Activated CD4-positive, alpha-beta T cell treated with anti-CD3 and anti-CD28 coated beads, Interleukin-2, amount 50 U/mL, for 48 hours (primary cell): ENCODE measurements at places on chromosomes 3 and 15.

- DNase-seq: no peak
Measured at GRCh38 chr3:149673393-149673792, 15.6 kb upstream of the WWTR1 start.

GRCh38 chr3:17261627-17262369, 377.0 kb downstream of the PLCL2 start:
- no peak for DNase-seq

DNA sequence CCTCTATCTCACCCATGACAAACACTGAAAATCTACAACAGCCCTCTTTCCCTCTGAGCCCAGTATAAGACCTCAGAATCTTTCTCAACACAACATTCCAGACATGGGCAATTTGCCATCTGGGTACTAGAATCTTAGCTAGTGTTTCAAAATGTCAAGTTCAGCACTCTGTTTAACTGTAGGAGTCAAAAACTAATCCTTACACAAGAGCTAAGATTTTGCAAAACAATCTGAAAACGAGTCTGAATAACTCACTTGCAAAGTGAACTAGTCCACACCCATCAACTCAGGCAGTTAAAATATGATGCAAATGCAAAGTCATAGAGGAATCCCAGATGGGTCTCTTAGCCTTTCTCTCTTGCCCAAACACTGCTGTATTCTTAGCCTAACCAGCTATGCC, 67.8 kb downstream of the GPR176 start:
- DNase-seq: no peak

- no peak for DNase-seq
Measured at GRCh38 chr3:17494117-17494809, 248.2 kb downstream of the TBC1D5 start.

DNA sequence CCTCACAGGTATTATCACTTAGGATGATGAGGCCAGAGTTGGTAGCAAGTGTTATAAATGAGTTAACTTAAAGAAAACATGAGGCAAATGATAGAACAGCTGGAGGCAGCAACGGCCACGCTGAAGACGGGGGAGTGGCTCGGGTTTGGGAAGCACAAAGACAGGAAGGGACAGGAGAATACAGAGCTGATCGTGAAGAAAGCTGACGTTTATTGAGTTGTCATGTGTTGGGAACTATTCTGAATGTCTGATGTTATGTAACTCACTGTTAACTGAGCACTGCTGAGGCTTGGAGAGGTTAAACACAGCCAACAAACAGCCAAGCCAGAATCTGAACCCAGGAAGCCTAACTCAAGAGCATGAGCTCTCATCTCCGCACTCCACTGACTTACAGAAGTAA, 42.3 kb downstream of the FGD5 start:
- no peak for DNase-seq

GRCh38 chr15:83174891-83175290, 32.7 kb downstream of the HDGFL3 start:
- no peak for DNase-seq

- DNase-seq: no peak
Measured at GRCh38 chr3:195117978-195118581, 152.9 kb downstream of the XXYLT1 start.

- DNase-seq: no peak
Measured at GRCh38 chr15:27826902-27827714, 272.0 kb downstream of the OCA2 start.

- DNase-seq: no peak
Measured at GRCh38 chr3:127097072-127097405, 95.9 kb upstream of the PRR23E start.

GRCh38 chr3:143024351-143024960, 23.1 kb downstream of the U2SURP start:
- no peak for DNase-seq

GRCh38 chr3:179825527-179826246, 172.8 kb downstream of the USP13 start:
- no peak for DNase-seq

- no peak for DNase-seq
Measured at GRCh38 chr3:121231872-121232271, 313.9 kb downstream of the POLQ start.

DNA sequence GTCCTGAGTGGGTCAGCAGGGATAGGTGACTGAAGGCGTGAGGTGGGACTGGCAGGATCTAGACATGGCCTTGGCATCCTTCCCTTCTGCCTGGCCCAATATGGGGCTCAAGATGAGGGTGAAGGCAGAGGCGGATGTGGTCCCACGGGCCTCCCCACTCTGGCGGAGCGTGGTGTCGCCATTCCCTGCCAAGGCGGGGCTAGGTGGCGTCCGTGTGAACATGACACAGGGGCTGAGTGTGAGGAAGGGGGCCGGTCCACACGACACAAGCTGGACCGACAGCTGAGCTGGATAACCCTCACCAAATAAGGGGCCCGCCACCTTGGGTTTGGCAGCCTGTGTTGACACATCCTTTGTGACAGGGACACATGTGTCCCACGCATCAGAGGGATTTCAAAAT, 43.1 kb downstream of the ZNF710 start:
- no peak for DNase-seq

DNA sequence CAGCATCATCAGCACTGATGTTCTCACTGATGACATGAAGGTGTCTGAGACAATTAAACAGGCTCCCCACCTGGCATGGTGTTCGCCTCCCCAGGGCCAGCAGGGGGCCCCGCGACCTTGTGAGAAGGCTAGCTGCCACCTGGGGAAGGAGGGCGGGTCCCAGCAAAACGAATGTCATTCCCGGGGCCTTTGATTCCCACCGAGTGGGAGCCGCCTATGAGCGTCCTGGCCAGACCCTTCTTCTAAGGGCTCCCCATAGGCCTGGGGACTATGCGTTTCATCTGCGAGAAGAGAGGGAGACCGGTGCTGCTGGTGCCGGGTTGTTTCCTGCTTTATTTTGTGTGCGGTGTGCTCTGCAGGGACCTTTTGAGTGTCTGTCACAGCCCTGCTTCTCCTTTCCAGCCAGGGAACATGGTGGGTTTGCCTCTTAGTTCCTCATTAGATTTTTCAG, 20.5 kb upstream of the MINDY4B start:
- DNase-seq: peak; percentile 68

DNA sequence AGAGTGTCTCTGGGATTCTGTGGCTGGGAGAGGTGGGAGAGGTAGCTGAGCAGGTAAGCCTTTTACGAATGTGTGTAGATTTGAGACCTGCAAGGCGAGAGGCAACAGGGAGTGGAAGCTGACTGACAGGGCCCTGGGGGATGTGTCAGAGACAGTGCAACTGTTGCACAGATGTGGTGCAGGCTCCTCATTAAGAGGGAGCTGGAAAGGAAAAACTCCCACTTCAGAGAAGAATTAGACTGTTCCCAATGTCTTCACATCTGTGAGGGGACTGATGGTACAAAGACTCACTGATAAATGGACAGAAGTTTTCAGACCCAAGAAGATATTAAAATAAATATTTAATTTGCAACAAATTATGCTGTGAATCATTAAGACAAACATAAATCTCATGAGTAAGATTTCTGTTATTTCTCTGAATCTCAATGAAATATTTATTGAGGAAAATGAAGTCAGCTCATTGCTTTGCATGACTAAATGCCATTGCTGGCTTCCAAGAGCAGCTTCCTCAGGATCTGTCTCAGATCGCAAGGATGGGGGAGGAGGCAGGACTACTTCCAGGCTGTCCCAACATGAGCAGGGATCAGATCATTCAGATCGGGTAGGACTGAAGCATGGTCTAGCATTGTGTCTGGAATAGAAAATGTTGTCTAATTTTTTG, 127.3 kb upstream of the ROPN1 start:
- DNase-seq: no peak

- DNase-seq: no peak
Measured at GRCh38 chr3:37542772-37543449, 318.8 kb upstream of the CTDSPL start.

DNA sequence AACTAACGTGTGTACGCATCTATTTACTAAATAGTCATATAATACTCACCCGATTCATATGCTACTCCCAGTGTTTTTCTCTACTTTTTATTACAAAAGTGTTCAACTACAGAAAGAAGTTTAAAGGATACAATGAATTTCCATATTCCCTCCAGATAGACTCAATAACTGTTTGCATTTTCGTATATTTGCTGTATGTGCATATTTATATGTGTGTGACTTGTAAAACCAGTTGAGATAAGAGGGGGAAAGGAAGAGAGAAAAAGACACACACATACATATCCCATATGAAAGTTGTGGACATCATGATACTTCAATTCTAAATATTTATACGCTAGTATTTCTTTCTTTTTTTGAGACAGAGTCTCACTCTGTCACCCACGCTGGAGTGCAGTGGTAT, 14.1 kb downstream of the LIPC start:
- DNase-seq: no peak

DNA sequence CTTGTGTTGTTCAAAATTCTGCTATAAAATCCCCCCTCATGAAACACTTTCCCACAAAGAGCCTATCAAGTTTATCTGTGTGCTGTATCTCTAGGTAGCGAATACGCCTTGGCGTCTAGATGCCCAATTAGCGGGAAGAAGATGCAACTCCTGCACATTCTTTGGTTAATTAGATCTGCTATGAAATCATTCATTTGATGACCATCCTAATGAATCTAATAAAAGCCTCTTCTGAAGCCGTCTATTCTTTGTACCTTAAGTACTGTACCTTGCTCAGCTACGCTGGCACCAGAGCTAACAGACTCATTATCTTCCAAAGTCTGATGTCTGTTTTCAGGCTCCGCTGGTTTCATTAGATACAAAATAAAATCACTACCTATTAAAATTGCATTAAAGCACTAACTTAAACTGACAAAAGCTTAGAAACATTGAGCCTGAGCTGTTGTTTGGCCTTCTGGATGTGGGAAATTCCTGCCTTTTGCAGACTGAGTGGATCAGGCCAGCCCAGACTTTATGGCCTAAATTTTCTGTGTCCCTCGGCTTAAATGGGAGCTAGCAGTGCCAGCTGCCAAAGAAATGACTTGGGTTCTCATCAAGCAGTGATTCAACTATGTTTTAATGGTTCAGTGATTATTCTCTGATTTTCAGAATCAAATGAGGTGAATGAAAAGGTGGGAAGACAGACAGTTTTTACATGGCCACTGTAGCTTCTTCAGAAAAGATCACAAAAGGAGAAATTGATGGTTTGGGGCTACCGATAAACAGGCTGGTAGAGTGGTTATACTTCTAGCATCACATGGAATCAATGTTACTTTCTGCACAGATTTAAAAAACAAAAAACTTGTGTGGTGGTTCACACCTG, 28.4 kb upstream of the CHST2 start:
- DNase-seq: no peak

- no peak for DNase-seq
Measured at GRCh38 chr3:56610669-56611335, 53.8 kb downstream of the CCDC66 start.

- DNase-seq: no peak
Measured at GRCh38 chr3:112649478-112649735, 8.5 kb upstream of the CCDC80 start.

- no peak for DNase-seq
Measured at GRCh38 chr3:99846477-99847160, 29.0 kb downstream of the CMSS1 start.

- no peak for DNase-seq
Measured at GRCh38 chr3:110816008-110816407, 255.6 kb upstream of the NECTIN3 start.

GRCh38 chr3:64108784-64109317, 85.6 kb upstream of the PSMD6 start:
- no peak for DNase-seq

DNA sequence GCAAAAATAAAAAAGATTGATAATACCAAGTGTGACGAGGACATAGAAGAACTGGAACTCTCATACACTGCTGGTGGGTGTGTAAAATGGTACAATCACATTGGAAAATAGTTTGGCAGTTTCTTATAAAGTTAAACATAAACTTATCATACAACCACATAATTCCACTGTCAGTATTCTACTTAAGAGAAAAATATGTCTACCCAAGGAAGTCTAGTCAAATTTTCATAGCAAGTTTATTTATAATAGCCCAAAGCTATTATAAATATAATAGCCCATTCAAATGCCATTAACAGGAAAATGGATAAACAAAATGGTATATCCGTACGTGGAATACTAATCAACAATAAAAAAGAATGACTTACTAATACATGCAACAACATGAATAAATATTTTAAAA, 40.6 kb upstream of the BCL2A1 start:
- no peak for DNase-seq

GRCh38 chr3:171649911-171650592, 160.2 kb downstream of the PLD1 start:
- DNase-seq: no peak

GRCh38 chr3:68172039-68172438, 517.6 kb upstream of the SUCLG2 start:
- DNase-seq: no peak

DNA sequence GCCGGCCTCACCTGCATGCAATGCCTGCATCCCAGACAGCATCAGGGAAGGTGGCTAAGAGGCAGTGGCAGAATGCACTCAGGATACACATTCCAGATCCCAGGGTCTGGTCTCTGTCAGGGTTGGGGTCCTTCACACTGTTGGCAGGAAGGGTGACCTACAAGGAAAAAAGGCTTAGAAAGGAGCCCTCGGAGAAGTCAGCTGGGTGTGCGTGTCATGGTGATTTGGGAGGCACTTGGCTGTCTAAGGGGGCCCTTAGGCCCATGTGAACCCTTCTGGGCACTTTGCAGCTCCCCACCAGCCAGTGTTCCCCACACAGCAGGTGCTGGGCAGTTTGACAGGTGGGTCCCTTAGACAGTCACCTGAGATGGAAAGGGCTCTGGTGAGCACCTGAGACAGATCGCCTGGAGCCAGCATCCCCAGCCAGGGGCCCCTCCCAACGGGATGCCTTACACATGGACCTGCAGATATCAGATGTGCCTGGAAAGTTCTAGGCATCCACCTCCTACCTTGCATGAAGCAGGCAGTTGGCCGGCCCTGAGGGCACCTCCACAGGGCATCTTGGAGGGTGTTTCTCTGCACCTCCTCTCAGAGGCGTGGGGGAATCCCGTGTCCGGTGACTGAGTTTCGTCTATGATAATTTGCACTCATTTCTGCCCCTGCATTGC, 131.6 kb downstream of the LRRK1 start:
- peak; percentile 1 for DNase-seq

- DNase-seq: no peak
Measured at GRCh38 chr15:67303490-67304363, 49.1 kb downstream of the IQCH start.

DNA sequence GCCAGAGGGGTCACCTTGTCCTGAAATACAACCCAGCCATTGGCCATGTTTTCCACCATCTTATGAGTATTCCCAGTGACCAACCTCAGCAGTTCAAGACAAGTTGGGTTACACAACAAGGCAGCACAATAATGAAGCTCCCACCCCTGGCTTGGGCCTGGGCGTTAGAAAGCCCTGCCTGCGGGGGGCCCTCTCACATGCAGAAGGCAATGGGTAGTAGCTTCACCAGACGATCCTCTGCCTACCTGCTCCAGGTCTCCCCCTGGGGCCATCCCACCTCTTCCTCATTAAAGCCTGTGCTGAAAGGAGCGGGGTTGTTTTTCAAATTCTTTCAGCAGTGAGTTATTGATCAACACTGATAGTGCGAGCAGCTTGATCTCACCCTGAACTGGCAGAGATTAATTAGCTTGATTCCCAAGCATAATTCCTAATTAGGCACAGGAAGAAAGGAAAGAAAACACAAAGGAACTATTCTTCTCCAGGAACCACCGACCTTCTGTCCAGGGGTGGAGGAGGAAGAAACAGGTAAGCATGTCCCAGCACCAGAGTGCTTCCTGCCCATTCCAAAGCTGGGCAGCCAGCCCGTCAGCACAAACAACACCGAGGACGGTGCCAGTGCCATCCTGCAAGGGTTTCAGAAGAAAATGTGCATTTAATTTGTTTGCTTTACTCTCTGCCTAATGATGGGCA, 79.7 kb upstream of the CGNL1 start:
- no peak for DNase-seq

GRCh38 chr3:45381168-45381852, 7.1 kb upstream of the LARS2 start:
- DNase-seq: no peak
